Stimulated activated CD8-positive, alpha-beta memory T cell treated with anti-CD3 and anti-CD28 coated beads, Interleukin-15, amount 100 ng/mL, for 4 hours (primary cell): ENCODE measurements at places on chromosomes 4 and X.

- no peak for DNase-seq
Observed at GRCh38 chr4:174763454-174764104, 65.5 kb downstream of the GLRA3 start.

GRCh38 chrX:111270339-111270738 lies at the start of gene CAPN6:
CAPN6 (minus strand) TSS chrX:111270483; CDS start chrX:111263936, 6,547 bp downstream.
- no peak for DNase-seq

- no peak for DNase-seq
Observed at GRCh38 chr4:3660086-3660927, 105.9 kb upstream of the ADRA2C start.

DNA sequence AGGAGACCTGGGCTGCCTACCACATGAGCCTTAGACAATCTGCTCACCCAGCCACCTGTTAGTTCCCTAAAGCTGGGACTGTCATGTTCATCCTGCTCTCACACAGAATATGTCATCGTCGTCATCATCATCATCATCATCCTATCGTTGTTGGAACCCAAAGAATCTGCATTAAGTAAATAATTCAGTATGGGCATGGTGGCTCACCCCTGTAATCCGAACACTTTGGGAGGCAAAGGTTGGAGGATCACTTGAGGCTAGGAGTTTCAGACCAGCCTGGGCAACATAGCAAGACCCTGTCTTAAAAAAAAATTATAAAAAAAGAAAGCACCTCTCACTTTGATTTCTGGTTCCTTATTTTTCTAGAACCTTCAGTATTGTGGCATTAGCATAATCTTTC lies 6.4 kb downstream of the ENOPH1 start:
- no peak for DNase-seq

GRCh38 chr4:36187723-36188333 lies 56.5 kb downstream of the ARAP2 start:
- DNase-seq: no peak

GRCh38 chr4:73850261-73850970 lies 2.7 kb upstream of the PF4V1 start:
- no peak for DNase-seq

- DNase-seq: no peak
Observed at GRCh38 chr4:23805450-23805851, 84.4 kb downstream of the PPARGC1A start.
